HFF-Myc (cell line): ENCODE measurements at places on chromosomes 4 and X.

- no peak for DNase-seq
These were observed 14.9 kb downstream of the SNX12 start for GRCh38 chrX:71053217-71053621.

GRCh38 chr4:101835121-101835904, 44.8 kb downstream of the BANK1 start:
- DNase-seq: no peak

DNA sequence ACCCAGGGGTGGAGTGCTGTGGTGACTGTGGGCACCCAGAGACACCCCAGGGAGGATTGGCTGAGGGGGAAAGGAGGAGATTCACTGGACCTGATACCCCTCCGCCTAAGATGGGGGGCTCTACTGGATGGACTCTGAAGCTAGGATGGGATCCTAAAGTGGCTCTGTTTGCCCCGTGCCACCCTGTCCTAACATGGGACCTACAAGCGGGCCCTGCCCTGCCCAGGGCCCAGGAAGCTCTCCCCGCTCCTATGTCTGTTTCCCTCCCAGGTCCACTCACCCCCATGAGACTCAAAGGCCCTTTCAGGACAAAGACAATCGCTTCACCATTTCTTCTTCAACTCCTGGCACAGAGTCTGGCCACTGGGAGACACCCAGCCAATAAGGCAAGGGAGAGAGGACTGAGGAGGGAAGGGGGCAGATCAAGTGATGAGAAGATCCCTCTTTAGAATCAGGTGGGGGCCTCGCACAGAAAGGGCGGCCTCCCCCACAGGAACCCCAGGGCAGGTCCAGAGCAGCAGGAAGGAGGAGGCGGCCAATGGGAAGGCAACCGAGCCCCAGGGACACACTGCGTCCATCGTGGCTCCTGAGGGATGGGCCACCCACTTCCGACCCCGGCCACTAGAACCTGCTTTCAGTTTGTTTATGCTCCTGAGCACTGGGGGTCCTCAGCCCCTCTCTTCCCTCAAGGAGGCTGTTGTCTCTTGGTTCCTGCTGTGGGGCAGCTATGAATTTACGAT, 155.4 kb downstream of the AFAP1 start:
- DNase-seq: no peak

DNA sequence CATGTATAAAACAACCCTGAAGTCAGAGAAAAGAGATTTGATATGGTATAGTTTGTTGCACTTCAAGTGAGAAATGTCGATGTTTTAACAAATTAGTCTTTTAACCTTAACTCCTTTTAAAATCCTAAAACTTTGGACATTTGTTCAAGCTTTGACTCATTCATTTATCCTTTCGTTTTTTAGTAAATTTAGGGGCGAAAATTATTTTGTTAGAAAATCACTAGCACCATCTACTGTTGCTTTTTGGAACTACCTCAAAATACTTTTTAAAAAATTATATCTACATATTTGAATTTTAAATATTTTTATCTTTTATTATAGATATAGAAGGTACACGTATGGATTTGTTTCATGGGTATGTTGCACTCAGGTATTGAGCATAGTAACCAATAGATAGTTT, 165.1 kb upstream of the POF1B start:
- no peak for DNase-seq

- no peak for DNase-seq
These were observed 46.8 kb upstream of the PITX2 start for GRCh38 chr4:110669663-110670062.

- no peak for DNase-seq
These were observed 29.4 kb downstream of the EVC2 start for GRCh38 chr4:5678977-5679376.

- no peak for DNase-seq
These were observed 171.9 kb downstream of the TRAM1L1 start for GRCh38 chr4:116913451-116913850.

- no peak for DNase-seq
These were observed 115.9 kb downstream of the NSUN7 start for GRCh38 chr4:40865696-40866095.

GRCh38 chr4:13920901-13921300, 293.4 kb upstream of the BOD1L1 start:
- peak; percentile 100 for DNase-seq

- DNase-seq: no peak
These were observed 108.8 kb upstream of the IGSF1 start for GRCh38 chrX:131397891-131398290.

DNA sequence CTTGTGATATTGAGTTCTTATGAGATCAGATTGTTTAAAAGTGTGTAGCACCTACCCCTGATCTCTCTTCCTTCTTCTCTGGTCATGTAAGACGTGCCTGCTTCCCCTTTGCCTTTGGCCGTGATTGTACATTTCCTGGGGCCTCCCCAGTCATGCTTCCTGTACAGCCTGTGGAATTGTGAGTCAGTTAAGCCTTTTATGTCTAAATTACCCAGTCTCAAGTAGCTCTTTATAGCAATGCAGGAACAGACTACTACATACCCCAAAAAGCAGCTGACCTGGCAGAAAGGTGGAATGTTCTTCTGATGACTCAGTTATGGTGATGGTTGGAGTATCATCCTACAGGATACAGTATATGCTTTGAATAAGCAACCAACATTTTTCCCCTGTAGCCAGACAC, 11.4 kb upstream of the MCUB start:
- peak; percentile 21 for DNase-seq

DNA sequence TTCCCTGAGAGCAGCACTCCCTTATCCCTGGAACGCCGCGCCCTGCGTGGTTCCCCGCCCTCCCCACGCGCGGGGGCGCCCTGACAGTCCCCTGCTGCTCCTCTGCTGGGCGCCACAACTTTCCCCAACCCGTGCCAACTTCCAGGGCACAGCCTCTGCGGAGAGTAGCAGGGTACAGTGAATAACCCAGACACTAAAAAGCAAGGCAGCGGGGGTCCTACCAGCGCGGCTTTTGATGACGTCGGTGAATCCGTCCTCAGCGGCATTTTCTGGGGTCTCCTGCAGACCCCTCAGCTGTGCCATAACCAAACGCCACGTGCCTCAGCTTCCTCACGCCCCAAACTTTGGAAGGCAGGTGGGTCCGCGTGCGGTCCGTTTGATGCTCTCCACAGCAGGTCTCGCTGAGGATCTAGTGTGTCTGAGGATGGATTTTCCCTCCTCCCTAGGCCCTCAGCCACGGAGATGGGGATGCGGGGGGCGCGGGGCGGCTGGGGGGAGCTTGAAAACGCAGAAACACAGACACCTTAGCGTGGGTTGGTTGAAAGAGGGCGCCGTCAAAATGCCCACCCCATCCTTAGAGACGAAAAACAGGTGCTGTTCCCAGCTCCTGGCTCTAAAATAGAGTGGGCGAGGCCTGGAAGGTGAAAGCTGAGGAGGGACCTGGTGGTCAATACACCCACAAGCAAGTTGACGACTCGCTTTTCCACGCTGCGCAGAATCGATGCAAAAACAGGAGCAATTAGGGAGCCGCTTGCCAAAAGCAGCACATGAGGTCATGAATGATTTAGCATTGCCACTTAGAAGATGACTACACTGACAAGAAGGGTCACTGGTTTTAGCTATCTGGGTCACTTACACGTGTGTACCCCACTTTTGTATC, 405.6 kb downstream of the FAM47A start:
- no peak for DNase-seq

GRCh38 chr4:152221816-152222516, 313.9 kb downstream of the FBXW7 start:
- no peak for DNase-seq

- DNase-seq: no peak
These were observed 167.9 kb downstream of the MAML3 start for GRCh38 chr4:139986106-139986505.

GRCh38 chrX:121160987-121161386, 113.6 kb downstream of the GLUD2 start:
- no peak for DNase-seq

DNA sequence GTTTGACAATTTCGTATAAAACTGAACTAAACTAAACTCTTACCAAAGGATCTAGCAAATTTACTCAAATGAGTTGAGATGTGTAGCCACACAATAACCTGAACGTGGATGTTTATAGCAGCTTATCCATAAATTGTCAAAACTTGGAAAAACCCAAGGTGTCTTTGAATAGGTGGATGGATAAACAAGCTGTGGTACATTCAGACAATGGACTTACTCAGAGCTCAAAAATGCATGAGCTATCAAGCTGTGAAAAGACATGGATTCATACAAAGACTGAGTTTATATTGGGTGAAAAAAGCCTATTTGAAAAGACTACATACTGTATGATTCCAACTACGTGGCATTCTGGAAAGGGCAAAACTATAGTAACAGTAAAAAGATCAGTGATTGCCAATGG, 69.5 kb downstream of the LARP1B start:
- no peak for DNase-seq

DNA sequence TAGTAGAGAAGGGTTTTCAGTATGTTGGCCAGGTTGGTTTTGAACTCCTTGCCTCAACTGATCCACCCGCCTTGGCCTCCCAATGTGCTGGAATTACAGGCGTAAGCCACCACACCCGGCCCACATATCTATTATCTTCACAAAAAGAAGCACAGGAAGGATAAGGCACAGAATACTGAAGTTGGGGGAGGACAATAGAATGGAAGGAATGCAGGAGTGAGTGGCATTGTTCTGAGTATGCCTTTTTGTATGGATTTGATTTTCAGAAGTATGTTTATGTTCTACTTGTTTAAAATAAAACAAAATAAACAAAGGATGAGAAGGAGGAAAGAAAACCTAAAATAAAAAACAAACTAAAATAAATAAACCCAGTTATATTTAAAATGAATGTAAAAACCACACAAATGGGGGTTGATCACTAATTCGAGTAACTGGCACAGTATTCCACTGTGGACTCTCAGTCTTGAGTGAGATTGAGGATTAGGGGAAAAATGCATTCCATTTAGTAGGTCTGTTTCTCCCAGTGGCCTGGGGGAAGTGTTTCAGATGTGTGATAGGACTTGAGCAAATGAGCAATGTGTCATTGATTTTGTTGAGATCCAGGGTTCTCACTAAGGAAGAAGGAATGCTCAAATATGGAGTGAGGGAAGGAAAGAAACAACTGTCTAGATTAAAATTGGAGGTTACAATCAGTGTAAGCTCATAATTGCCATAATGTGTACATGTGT, 109.0 kb upstream of the C1QTNF7 start:
- no peak for DNase-seq

GRCh38 chr4:75037252-75037651, 104.3 kb downstream of the PARM1 start:
- DNase-seq: no peak

- no peak for DNase-seq
These were observed 15.6 kb downstream of the LAMTOR3 start for GRCh38 chr4:99878604-99879003.

DNA sequence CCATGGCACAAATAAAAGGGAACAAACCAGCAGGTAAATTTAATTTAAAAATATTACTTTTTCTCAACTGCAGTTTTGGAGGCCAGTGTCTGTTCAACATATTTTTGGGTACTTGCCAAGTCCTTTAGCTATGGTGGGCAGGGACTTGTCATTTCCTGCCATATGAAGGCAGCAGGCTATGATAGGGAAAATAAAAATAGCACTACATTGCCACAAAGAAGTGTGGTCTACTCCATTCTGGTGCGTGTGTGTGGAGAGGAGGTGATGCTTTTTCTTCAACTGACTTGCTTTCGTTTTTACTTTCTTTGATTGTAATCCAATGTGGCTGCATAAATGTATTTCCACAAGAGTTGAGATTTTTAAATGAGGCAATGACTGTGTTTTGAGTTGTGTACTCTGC, 17.2 kb downstream of the GPR174 start:
- DNase-seq: no peak

- no peak for DNase-seq
These were observed 836 bp upstream of the PSAPL1 start for GRCh38 chr4:7435471-7436061.

DNA sequence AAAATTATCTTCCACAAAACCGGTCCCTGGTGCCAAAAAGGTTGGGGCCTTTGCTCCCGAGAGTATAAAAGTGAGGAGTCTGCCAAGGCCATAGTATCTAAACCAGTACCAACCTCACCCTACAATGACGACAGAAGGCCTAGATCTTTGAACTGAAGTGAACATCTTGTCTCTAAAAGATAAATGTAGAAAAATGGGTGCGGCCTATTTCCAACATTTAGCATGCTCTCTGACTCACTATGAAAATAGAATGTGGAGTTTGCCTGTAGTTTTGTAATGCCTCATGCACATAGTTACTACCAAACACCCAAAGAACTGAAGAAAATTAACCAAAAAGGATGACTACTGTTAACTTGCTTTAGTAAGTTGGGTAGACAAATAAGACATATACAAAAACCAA, 218.4 kb downstream of the SLITRK2 start:
- DNase-seq: no peak

DNA sequence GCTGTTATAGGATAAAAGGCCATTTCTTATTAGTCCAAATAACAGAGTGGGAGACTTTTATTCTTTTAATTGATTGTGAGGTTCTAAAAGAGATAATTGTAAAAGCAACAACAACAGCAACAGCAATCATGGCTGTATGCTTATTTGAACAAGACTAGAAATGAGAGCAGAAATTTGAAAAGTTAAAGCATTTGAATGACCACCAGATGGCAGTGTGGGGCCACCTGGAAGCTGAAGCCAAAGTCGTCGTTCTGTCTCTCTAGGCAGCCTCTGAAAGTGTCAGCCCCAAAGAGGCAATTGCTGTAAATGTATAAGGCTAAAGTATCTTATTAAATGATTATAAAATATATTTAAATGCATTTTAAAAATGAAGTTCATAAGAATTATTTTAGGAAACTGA, 42.2 kb downstream of the SH2D1A start:
- no peak for DNase-seq
